Right renal cortex interstitium (tissue), 3 donors: ENCODE measurements at places on chromosomes 5 and 9.

GRCh38 chr5:178278358-178279023, 45.9 kb upstream of the PHYKPL start:
- DNase-seq: no peak

GRCh38 chr5:100469767-100470166, 65.4 kb upstream of the FAM174A start:
- no peak for DNase-seq

- DNase-seq: no peak
Observed at GRCh38 chr5:12174734-12175133, 270.5 kb upstream of the CTNND2 start.

DNA sequence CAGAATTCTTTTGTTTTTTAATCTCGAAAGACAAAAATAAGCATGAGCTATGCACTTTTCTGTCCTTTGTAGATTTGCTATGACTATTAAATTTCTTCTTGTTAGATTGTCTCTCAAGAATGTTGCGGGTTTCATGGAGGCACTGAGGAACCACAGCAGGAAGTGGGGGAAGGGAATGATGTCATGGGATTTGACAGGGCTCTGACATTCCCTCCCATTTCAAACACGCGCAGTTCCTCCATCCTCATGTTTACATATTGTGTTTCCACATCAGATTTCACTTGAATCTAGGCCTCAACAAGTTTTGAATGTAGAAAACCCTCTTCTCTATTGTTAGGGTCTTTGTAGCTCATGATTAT, 154.8 kb downstream of the PALM2AKAP2 start:
- no peak for DNase-seq

- no peak for DNase-seq
Observed at GRCh38 chr9:87515006-87515405, 17.3 kb downstream of the DAPK1 start.

- DNase-seq: no peak
Observed at GRCh38 chr5:175873088-175873454, 1.7 kb downstream of the CPLX2 start.

- peak; percentile 8 for DNase-seq
Observed at GRCh38 chr5:3199962-3200755, 395.5 kb upstream of the IRX1 start.

DNA sequence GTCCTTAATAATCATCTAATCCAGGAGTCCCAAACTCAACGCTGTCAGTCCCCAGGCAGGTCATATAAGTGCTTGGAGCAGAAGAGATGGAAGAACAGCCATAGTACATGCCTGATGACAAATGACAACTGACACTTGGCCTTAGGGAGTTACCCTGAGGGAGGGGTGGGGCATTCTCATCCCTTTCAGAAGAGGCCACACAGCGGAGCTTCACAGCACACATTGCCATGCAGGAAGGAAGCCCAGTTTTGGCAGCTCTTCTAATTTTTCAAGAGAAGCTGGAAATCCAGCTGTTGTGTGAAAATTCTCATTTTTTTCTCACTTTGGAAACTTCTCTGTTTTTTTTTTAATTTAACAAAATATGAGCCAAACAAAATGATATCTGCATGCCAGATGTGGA, 89.0 kb downstream of the ASTN2 start:
- no peak for DNase-seq

GRCh38 chr5:31581498-31582099, 49.5 kb downstream of the C5orf22 start:
- DNase-seq: no peak

GRCh38 chr5:9347541-9348295, 198.2 kb downstream of the SEMA5A start:
- DNase-seq: no peak

GRCh38 chr5:100299261-100299660, 235.9 kb upstream of the FAM174A start:
- DNase-seq: no peak

DNA sequence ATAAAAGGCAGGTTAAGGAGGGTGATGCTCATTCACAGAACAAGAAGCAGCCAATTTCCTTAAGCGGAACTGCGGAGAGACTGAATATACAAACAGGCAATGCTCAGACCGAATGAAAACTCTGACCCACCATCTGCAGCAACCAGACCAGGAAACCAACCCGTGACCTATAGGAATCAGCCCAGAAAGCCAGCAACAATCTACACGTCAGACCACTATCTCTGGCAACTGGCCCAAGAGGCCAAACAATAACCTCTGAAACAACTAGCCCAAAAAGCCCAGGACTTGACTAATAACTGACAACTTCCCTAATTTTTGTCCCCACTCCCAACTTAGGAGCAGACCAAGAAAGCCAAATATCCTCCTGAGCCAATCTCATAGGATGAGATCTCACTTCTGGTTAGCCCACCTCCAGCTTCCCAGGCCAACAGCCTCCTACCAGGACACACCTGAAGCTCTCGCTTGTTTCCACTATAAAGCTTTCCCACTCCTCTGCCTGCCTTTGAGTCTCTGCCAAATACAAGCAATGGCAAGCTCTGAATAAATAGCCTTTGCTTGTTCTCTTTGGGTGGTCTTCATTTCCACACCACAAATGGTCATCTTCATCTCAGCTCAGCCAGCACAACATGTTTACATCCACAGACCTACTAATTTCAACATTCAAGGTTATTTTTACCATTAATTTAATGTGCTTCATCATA, 168.5 kb downstream of the HSD17B3 start:
- no peak for DNase-seq

DNA sequence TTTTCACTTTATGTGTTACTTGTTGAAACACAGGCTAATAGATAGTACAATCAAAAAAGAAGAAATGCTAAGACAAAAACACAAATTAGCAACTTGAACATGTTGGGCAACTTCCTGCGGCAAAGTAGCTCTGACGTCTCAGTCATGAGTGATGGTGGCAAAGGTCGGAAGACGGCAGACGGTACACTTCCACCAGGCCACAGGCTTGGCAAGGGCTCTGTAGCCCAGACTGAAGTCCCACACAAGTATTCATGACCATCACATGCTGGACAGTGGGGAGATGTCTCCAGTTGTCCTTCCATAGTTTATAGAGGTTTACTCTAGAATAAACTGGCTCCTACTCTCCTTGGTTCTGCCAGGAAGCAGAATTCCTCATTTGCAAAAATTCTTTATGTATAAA, 831.3 kb downstream of the MTRR start:
- DNase-seq: no peak

DNA sequence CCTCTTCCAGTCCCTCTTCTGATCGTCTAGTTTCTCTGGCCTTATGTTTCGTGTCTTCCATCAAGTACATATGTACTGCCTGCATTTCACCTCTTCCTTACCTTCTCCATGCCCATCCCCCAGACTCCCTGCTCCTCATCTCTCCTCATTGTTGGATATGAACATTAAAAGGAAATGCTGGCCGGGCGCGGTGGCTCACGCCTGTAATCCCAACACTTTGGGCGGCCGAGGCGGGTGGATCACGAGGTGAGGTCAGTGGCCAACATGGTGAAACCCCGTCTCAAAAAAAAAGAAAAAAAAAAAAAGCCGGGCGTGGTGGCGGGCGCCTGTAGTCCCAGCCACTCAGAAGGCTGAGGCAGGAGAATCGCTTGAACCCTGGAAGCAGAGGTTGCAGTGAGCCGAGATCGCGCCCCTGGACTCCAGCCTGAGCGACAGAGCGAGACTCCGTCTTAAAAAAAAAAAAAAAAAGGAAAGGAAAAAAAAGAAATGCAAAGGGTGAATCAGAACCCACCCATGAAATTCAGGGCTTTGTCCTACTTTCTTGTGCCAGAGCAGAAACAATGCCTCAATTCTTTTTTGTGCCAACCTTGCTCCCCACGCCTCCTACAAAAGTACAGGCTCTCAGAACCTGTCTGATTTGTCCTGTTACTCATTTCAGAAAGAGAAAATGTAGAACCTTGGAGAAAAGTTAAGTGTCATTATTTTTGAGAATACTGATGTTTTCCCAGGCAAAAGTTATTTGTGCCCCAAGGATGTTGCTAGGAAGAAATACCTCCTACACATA, 1.5 kb upstream of the ZFR start:
- DNase-seq: no peak

- DNase-seq: peak; percentile 12
Observed at GRCh38 chr5:82174128-82174918, 103.8 kb downstream of the RPS23 start.

- no peak for DNase-seq
Observed at GRCh38 chr9:134193912-134194535, 29.7 kb upstream of the RNU6ATAC start.
